ENCODE measurements at places on chromosomes 1 and 21.
A peak's percentile ranks its signal among the peaks of the same experiment; 100 is the strongest.

GRCh38 chr21:35381743-35382310 is 332.7 kb upstream of the RUNX1 start:
- no peak for DNase-seq

- DNase-seq: no peak
Observed at GRCh38 chr1:175043824-175044223, 20.6 kb upstream of the MRPS14 start.

GRCh38 chr1:22388671-22389450 is 62.8 kb upstream of the ZBTB40 start:
- peak; percentile 28 for DNase-seq

DNA sequence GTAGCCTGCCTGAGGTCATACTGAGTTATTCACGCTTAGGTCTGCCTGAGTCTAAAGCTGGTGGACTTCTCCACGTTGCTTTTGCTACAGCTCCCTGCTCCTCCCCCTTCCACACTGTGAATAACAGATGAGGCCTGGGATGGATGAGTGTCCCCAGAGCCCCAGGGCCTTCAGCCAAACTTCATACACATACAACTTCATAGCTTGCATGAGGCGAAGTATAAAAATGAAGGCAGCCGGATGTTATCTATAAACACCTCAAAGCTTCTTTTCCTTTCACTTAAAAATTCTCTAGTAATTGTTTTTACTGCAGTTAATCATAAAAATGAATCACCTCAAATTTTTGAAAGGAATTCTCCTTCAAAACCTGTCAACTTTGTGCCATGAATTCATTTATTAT is 70.2 kb downstream of the DAB1 start:
- no peak for DNase-seq

DNA sequence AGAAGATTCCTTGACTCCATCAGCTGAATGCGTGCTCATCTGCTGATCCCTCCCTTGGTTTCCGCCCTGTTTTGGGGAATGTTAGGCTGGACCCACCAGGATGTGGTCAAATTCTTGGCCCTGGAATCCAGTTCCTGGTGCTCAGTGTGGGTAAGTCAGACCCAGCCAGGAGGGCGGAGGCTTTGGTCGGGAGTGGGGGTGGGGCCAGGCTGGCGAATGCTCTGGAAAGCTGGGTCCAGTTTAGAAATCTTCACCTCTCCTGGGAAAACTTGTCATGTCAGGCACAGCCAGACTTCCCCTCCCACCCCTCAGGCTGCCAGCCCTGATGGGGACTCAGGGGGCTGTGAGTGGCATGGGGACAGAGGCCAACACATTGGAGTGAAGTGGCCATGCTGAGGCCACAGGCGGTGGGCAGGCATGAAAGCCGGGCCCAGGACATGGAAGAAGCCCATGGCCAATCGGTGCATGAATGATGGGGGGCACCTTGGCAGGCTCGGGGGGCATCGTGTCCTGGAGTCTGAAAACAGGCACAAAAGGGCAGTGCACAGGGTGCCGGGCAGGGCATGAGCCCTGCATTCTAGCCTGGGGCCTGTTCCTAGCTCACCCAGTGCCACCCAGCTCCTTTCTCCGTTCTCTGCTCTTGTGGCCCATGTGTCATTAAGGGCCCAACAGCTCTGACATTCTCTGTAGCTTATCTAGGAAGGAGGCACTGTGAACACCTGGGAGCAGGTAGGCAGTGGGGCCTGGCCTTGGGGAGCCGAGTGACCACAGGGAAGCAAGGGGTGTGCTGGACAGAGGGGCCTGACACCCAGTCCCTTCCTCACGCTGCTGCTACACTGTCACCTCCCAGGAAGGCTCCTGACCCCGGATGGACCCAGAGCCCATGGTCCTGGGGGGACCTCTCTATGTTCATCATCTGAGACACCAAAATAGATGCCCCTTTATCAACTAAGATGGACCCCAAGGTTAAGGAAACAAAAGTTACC is 14.6 kb upstream of the PADI1 start:
- DNase-seq: peak; percentile 94

DNA sequence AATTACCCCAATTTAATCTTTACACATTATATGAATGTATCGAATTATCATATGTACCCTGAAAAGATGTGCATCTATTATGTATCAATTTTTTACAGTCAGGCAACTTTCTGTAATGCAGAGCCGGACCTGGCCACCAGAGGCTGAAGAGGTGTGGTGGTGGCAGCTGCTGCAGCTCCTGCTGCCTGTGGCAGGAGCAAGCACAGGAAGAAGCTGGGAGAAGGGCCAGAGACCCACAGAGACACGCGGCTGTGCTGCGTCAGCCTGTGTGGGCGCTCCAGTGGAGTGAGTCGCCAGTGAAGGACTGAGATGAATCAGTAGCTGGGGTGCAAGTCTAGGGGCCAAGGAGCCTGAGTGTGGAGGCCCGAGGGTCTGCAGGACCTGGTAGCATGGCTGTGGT is 74.3 kb upstream of the COG2 start:
- peak; percentile 11 for DNase-seq

GRCh38 chr1:207992677-207993236 is 81.8 kb upstream of the CD34 start:
- DNase-seq: no peak

GRCh38 chr1:11051781-11052511 is 4.9 kb upstream of the MASP2 start:
- peak; percentile 17 for DNase-seq

- DNase-seq: no peak
Observed at GRCh38 chr1:22959545-22960360, 12.9 kb downstream of the LACTBL1 start.

- DNase-seq: no peak
Observed at GRCh38 chr1:25055324-25055780, 125.3 kb upstream of the RUNX3 start.
